Globus pallidus (tissue), 1 donor: ENCODE measurements at places on chromosomes 1 and 21.

- DNase-seq, result no peak
Observed at GRCh38 chr1:147717706-147718097, 42.7 kb downstream of the GJA5 start.

DNA sequence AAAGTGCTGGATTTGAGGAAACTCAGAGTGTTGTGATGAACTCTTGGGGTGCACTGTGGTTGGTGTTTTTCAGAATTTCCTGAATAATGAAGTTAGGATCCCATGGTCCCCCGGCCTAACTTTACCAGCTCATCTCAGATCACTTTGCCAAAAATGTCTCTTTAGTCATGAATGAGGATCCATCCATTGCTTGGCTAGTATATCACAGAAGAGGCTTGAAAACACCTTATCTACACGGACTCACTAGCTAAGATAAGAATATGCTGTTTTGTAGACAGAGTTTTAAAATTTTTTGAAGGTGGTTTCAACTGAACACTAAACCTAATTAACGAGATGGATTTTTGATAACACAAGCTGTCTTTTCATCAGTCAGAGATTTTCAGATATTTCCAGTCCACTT lies 53.8 kb downstream of the IVNS1ABP start:
- no peak for DNase-seq

DNA sequence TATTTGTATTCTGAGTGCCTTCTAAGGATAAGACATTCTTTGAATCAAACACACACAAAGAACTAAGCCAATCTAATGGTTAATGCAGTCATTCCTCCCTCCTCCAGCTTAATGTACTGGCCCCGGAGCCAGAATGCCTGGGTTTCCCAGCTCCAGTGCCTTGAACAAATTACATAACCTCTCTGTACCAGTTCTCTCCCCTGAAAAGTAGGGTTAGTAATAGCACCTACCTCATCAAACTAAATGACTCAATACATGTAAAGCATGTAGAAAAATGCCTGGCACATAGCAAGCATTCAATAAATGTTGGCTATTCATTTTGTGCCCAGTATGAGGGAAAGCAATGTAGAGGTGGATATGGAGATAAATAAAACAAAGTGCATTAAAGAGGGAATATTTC lies 14.0 kb downstream of the C1orf52 start:
- no peak for DNase-seq

- no peak for DNase-seq
Observed at GRCh38 chr1:108079440-108080025, 114.6 kb upstream of the VAV3 start.

DNA sequence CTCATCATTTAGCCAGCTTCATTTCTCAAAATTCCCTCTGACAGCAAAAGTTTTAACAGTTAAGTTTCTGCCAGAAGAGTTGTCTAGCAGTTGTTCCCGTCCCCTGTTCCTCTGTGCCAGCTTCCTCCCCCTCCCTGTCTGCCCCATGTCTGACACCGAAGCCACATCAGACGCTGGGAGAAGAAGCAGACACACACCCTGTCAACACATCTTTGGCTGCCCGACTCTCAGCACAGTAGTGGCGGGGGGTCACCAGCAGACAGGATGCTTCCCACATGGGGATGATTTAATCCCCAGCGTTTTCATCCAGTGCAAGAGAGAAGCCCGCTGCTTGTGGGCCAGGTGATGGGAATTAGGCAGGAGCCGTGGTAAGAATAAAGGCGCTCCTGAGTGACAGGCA lies 379.4 kb upstream of the RUNX1 start:
- no peak for DNase-seq

GRCh38 chr1:246157516-246157915 lies 349.6 kb downstream of the SMYD3 start:
- DNase-seq, result no peak

DNA sequence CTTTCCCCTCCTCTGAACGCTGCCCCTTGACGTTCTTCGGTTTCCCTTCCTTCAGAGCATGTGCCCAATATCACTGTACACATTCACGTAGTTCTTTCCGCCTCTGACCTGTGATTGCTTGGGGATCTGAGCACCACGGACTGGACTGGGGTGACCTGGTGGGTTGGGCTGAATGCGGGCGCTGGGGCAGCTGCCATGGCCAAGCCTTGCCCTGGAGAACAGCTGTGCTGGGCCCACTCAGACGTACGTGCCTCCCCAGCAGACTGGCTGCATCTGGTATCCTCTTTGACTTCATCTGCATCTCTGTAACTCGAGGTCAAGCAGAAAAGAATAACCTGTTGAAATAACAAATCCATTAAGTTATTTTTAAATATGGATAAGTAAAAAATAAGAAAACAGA lies 35.1 kb upstream of the DISC1 start:
- no peak for DNase-seq

GRCh38 chr1:240149484-240150094 lies 57.9 kb downstream of the FMN2 start:
- DNase-seq, result peak; percentile 30

- DNase-seq, result no peak
Observed at GRCh38 chr1:175933801-175934200, 190.4 kb upstream of the TNR start.

DNA sequence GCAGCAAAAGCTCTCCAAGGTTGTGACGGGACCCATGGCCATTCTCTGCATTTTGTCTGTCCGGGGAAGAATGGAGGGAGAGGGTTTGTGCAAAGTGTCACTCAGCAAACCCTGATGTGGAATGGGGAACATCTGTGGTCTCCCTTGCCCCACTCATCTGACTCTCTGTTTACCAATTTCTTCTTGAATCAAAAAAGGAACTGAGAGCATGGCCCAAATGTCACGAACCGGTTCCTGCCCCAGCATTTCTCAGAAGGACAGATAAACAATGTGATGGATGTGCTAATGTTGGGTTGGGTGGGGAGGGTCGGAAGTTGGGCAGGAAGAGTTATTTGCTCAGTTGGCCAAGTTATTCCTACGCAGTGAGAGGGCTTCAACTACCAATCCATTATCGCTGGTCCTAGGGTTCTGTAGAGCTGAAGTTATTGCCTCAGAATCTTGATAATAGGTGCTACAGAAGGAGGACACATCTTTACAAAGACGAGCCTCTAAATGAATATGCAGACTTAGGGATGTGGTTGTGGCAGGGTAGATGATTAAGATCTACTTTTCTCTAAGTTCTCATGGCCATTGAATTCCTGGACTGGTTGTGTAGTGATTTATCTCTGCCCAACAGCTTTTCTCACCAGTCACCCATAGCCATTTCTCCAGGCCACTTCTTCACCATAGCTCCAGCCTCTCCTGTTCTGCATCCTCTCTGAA lies 9.6 kb upstream of the DUSP12 start:
- DNase-seq, result peak; percentile 51

DNA sequence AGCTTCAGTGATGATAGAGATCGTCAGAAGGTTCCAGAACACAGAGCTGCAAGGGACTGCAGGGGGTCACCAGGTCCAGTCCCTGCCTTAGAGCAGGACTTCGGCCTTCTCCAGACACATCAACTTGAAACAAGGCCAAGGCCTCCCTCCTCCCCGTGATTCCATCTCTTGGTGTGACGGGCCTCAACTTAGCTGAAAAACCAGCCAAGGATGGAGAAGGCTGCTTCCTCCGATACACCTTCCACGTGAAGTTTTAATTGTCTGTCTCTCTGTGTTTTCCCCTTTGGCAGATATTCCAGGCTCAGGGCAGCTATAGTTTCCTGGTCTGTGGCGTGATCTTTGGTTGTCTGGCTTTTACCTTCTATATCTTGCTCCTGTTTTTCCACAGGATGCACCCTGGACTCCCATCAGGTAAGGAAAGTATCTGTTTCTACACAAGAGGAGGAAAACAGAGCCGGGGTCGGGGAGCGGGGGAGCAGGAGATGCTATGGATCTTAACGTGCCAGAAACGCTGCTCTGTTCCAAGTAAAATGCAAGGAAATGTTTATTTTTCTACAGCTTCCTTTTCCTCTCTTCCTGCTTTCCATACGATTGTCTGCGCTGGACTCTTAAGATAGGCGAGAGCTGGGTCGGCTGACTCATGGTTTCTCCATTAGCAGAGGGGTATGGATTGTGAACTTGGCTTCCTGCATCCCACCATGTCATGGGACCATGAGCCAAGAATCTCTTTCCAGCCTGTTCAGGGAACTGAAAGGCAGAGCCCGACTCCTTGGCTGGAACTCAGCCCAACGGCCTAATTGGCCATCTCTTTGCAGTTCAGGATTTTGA lies 32.8 kb downstream of the ELK4 start:
- DNase-seq, result peak; percentile 60

- DNase-seq, result no peak
Observed at GRCh38 chr1:19083081-19083480, 126.6 kb upstream of the IFFO2 start.

DNA sequence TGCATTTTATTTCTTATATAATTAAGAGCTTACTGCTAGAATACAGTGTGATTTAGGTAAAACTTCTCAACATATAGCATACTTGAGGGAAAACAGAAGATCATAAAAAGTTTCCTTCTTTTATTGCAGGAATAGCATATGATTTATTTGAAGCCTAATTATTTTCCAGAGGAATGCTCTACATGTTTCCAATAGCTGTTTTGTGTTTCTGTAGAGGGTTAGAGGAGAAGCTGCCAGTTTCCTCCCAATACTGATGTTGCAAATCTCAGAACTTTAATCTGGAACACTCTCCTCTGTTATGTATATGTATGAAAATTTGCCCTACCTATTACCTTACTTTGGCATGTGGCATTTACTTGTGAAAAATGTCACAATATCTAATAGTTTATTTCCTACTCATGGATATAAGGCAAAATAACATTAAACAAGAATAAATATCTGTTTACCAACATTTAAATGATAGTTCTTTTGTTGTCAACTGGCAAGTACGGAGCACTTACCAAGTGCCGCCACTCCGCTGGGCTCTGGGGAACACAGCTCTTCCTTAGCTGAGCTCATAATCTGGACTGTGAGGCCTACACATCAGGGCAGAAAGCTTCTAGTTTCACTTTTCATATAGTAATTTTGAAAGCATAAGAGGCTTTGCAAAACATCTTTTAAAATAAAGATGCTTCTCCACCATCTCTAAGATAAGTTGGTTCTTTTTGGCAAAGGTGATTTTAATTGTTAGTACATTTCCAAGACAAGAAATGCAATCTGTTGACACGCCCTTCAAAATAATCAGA lies 239.8 kb upstream of the C1orf105 start:
- peak; percentile 64 for DNase-seq
